ENCODE measurements at places on chromosomes 3 and 15. TPM values are rescaled to one million over a fixed set of nuclear protein-coding genes. Genes with fewer than 3 reads are reported as not detected.

DNA sequence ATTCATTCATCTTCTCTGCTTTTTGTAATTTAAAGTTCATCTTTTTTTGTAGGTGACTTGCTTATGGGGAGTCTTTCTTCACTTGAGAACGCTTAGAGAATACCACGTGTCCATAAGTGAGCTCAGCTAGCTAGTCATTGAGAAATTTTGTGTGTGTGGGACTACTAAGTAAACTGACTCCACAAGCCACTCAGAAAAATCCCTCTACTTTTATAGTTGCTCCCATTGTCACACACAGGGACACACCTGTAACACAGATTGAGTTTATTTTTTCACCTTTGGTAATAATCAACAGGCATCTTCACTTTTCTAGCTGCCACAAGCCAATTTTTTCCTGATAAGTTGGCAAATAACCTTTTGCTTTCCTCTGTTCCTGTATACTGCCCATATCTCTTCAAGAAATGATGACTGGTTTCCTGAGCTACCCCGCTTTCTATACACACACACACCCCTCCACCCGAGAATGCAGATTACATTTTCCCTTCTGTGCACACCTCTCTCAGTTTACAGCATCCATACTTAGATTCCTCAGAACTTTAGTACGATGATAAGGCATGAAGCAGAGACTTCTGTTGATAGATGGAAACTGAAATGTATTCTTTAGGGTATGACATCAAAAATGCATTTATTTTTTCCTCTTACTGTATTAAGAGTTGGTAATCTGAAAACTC, 4.6 kb downstream of the TSC22D2 start:
- DNase-seq: peak; percentile 45

GRCh38 chr3:165279471-165279870, 83.3 kb upstream of the SLITRK3 start:
- no peak for DNase-seq

GRCh38 chr3:101963902-101964362, 114.6 kb downstream of the NFKBIZ start:
- no peak for DNase-seq

MUC13 gene
- not detected for polyA plus RNA-seq

DNA sequence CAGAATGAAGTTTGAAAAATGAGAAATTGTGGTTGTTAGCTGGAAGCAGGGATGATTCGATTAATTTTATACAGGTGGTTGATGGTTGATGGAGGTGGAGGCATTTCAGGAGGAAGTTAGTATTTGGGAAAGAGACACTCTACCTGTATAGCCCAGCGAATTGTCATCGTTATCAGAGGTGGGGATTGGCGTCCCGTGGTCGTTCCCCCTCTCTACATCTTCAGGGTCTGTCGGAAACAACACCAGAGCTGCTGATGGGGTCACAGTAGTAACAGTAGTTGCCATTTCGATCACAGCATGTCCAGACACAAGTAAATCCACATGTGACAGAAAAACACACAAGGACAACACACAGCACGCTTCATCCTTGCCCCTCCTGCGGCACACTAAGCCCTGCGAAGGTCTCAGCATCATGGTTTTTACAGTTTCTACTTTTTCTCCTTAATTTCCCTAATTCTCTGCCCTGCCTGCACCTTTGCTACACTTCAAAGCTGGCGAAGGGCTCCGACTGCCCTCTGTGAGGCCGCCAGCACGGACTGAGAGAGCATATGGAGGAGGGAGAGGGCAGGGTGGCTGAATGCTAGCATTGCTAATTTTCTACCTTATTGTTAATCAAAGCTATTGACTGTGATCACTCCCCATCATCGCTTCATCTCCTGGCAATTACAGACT, 642.3 kb downstream of the ROBO1 start:
- no peak for DNase-seq

DNA sequence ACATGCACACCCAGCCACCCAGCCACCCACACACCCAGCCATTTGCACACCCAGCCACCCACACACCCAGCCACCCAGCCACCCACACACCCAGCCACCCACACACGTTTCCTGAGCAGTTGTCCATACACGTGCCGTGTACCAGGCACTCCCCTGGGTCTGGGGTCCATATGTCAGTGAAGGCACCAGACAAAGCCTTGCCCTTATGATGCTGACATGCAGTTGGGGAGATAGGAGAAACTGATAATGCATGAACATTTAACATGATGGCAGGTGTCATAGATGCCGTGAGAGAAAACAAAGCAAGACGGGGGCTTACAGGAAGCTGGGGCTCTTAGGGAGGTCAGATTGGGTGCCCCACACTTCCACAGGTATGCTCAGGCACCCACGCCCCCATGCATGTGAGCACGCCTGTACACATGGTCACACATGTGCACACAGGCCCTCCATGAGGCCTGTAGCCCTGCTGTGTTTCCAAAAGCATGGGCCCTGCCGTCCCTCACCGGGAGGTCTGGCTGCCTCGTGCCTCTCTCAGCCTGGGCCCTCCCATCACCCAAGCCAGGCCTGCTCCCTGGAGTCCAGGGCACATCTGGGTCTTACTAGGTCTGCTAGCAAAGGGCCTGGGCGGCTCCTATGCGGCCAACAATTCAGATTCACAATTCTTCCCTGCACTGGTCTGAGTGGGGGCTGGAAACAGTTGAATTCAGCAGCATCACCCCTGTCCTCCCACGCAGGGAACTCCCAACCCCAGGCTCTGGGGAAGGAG, 3.6 kb upstream of the DNAJB8 start:
- no peak for DNase-seq

- DNase-seq: no peak
These were observed 24.1 kb downstream of the ZNF80 start for GRCh38 chr3:114213292-114213626.

GRCh38 chr3:8643693-8644365, 769 bp downstream of the SSUH2 start:
- no peak for DNase-seq

DNA sequence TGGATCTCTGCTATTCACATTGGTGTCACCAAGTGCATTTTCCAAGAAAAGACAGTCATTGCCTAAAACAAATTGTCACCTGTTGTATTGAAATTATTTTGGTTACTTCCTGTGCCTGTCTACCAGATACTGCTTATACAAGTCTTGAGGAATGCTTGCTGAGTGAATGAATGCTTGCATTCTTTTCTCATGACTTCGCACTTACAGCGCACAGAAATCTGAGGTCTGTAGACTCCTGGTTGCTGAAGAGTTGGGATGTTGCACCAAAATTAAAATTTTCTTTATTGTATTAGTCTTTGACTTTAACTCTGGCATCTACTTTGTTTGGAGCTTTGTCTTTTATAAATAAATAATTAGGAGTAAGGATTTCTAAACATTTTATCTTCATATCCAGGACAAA, 28.4 kb downstream of the SH3GL3 start:
- DNase-seq: no peak

GRCh38 chr3:17354341-17354740, 388.1 kb downstream of the TBC1D5 start:
- no peak for DNase-seq

DNA sequence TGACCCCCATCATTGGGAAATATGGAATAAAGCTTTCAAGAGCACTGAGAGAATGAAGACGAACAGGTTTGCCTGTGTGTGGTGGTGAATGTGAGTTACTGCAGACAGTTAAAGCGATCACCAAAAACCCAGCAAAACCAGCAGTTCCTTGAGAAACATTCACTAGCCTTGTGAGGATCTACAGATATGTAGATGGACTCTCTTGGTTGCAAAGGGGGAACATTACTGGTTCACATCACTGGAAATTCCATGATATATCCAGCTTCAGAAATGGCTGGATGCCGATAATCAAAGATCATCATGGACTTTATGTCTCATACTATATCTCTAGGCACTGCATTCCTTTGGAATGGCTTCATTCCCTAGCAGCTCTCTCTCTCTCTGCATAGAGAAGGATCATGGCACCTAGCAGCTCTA, 10.2 kb upstream of the HERC1 start:
- DNase-seq: no peak
